Activated CD4-positive, CD25-positive, alpha-beta regulatory T cell treated with anti-CD3 and anti-CD28 coated beads, Interleukin-2, amount 50 U/mL, for 24 hours (primary cell): ENCODE measurements at places on chromosomes 12 and 14.

- no peak for ATAC-seq
Observed at GRCh38 chr14:95903165-95903564, 26.5 kb downstream of the TUNAR start.

- ATAC-seq: no peak
Observed at GRCh38 chr14:82595466-82595865, 1061.8 kb upstream of the SEL1L start.

GRCh38 chr12:89369166-89369565 lies 16.9 kb upstream of the DUSP6 start:
- no peak for ATAC-seq

- no peak for ATAC-seq
Observed at GRCh38 chr12:110686294-110686903, 2.5 kb downstream of the HVCN1 start.

DNA sequence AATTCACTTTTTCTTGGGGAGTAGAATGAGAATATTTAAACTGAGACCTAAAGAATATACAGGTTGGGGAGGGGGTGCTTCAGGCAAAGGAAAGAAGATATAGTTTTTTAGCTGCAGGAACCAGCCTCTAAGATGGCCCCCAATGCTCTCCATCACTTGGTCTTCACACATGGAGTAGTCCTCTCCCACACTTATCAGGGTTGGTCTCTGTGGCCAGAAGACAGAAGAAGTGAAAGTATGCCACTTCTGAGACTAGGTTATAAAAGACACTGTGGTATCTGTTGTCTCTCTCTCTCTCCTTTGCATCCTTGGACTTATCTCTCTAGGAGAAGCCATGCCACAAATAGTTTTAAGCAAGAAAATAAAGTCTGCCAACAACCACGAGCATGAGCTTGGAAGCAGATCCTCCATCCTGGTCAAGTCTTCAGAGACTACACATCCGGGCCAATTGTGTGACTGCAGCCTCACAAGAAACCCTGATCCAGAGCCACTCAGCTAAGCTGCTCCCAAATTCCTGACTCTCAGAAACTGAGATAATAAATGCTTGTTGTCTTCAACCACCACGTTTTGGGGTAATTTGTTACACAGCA lies 18.0 kb downstream of the PUS7L start:
- ATAC-seq: no peak

DNA sequence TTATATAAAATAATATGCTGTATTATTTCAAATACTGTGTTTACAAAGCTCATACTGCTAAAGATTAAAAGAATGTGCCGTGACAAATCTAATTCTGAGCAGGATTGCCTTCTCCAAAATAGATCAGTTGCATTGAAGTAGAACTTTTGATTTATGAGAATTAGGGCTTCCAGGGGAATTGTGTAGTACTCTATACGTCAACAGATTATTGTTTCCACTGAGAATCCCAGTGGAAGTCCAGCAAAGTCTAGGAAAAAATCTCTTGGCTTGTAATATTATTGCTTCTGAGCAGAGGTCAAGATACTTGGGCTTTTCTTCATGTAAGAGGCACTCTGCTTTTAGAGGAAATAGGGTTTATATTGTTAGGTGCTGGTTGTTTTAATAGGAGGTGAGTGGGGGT lies 133.9 kb downstream of the TRHDE start:
- no peak for ATAC-seq

- peak; percentile 77 for ATAC-seq
Observed at GRCh38 chr12:14216405-14217294, 148.8 kb upstream of the ATF7IP start.

- no peak for ATAC-seq
Observed at GRCh38 chr14:65344011-65344410, 68.5 kb upstream of the FUT8 start.

DNA sequence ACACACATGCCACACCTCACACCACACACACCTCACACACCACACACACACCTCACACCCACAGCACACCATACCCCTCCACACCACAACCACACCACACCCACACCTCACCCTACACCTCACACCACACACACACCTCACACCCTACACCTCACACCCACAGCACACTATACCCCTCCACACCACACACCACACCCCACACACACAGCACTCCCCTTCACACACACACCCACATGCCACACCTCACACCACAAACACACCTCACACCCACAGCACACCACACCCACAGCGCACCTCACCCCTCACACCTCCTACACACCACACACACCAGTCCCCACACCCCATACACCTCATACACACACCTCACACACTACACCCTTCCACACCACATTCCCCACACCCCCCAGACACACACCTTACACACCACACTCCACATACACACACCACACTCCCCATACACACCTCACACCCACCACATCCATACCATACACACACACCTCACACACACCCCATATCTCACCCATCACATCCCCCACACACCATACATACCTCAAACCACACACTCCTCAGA lies 80.0 kb downstream of the ACTN1 start:
- peak; percentile 32 for ATAC-seq

- ATAC-seq: no peak
Observed at GRCh38 chr12:49327368-49327767, 4.3 kb downstream of the TROAP start.

- ATAC-seq: no peak
Observed at GRCh38 chr12:58819985-58820384, 100.3 kb downstream of the LRIG3 start.

DNA sequence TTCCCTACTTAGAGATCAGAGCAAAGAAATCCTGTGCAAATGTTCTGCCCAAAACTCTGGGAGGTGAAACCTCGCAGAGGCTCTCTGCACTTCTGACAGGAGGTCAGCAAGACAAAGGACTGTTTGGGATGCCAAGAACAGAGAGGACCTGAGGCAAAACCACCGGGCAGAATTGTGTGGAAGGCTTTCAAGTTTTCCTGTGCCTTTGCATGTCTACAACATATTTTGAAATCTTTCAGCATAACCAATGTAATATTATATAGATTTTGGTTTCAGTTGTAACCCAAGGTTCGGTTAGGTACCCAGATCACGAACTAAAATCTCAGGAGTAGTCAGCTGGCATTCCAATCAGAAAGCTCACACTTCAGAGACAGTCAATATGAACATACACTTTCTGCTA lies 99.4 kb upstream of the PLEKHA5 start:
- ATAC-seq: no peak

GRCh38 chr12:1811948-1812291 lies 8.4 kb upstream of the LRTM2 start:
- ATAC-seq: no peak

GRCh38 chr14:96297997-96298515 lies 42.0 kb downstream of the BDKRB1 start:
- ATAC-seq: no peak

GRCh38 chr12:20469756-20470155 lies 101.4 kb downstream of the PDE3A start:
- ATAC-seq: no peak

- ATAC-seq: no peak
Observed at GRCh38 chr12:8987685-8988084, 1.7 kb upstream of the KLRG1 start.

DNA sequence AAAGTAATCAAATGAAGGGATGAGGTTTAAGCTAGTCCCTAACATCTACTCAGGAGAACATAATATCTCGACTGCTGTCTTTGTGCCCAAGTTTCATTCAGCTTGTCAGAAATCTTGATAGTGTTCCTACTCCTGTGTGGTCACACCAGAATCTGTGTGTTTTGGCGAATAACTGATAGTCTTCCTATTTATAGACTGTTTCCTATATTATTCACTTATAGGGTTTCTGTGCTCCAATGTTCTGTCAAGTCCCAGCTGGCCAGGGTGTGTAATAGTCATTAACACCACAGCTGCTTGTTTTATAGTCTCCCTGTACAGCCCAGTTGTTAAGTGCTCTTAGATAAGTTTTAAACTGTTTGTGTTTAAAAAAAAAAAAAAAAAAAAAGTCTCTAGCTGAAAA lies 45.9 kb downstream of the GPR135 start:
- no peak for ATAC-seq

GRCh38 chr12:113127791-113128199 lies 7.8 kb downstream of the RASAL1 start:
- ATAC-seq: no peak

DNA sequence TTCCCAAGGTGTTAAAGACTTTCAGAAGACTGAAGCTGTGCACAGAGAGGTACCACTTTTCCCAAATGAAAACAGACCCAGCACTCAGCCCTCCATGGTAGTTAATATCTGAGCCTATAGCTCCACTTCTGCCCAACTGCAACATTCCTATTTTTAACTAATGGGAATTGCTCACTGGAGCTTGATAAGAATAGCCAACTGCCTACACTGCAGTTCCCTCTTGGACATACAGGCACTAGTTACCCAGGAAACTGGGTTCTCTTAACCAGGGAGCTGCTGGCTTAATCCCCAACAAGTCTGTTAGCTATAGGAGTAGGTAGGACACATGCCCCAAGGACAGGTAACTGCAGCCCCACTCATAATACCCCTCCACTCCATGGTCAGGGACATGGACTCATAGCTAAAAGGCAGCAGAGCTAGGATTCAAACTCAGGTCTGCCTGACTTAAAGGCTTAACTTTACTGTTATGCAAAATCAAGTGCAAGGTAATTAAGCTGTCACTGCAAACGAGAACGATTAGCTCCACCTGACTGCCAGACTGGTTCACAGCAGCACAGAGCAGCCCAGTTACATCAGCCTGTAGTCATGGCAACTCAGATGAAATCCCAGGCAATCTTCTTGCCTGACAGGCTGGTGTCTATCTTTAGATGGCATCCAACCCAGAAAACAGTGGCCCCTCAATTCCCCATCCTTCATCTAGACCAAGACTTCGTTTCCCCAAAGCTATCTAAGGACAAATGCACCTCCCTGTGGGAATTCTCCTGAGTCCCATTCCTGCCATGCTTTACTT lies 77.1 kb upstream of the ACTN1 start:
- no peak for ATAC-seq

DNA sequence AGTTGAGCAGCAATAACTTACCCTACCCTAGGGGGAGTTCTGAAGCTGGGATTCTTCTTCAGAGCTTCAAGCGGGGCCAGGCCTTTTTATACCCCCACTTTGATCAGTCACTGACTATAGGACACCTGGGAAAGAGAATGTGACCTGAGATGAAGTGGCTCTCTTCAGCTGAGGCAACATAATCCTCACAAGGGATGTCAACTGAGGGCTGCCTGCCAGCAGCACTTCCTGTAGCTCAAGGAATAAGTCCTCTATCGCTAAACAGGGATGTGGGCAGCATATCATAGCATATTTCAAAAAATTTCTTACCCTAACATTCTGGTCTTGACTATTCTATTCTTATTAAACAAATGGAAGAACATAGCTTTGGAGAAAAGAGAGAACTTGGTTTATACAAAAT lies 17.4 kb downstream of the LGALS3 start:
- ATAC-seq: no peak

- ATAC-seq: no peak
Observed at GRCh38 chr12:4355156-4356040, 24.1 kb downstream of the FGF23 start.

DNA sequence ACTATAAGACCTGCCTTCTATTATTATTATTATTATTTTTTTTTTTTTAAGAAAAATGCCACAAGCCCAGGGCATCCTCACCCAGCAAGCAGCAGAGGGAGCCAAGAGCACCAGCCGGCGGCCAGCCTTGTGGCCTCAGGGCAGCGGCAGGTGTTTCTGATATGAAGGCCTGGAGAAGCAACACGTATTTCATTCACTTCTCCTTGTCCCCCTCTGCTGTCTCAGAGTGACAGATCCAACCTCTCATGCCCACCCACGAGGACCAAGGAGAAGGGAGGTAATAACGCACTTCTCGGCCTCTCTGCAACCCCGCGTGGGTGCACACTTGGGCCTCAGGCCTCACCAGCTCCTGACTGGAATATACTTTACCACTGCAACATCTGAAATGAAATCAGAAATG lies 25.4 kb downstream of the CDC42BPB start:
- no peak for ATAC-seq

DNA sequence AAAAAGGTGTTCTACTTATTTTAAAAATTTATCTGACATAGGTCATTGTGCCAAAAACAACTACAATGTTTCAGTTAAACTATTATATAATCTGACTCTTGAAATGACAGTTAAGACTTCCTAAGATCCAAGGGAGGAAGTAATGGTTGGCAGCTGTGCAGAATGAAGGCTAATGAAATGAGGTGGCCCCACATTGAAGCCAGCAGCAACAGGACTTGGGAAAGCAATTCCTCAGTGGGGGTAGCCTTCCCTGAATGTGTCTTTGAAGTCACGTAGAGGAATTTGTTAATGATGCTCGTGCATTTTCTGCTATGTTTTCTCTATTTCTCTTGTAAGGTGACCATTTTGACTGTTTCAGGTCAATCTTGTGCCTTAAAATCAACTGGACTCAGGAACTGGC lies 162.4 kb upstream of the DAAM1 start:
- ATAC-seq: no peak

GRCh38 chr12:65209655-65210043 lies 40.3 kb downstream of the LEMD3 start:
- ATAC-seq: no peak

DNA sequence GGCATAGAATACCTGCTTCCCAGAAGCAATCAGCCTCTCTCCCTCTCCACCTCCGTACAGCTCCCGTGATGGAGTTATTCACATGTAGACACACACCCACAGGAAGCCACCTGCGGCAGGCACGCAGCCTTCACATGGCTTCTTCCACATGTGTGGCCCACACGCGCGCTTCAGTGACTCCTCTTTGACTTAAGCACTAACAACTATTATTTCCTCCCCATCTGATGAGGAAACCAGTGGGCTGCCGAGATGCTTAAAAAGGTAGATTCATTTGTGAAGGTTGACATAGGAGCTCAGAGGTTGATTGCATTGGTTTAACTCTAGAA lies 69.3 kb downstream of the PRMT8 start:
- no peak for ATAC-seq

DNA sequence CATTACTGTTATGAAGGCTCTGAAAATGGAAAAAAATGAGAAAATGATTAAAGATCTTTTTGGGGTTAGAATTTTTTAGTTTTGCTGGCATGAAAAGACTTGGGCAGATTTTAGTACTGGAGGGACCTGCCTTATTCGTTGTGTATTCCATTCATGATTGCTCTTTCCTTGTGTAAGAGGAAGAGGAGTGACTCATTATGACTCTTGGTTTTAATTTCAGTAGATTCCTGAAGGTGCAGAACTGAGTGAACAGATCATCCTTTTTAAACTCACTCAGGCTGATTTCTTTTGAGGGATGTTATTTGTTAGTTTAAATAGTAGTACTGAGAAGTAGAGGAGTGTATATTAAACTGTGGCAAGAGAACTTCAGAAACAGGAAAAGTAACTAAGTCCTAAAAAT lies 41.6 kb downstream of the AKAP6 start:
- no peak for ATAC-seq

- ATAC-seq: peak; percentile 11
Observed at GRCh38 chr12:48980953-48981756, 3.0 kb downstream of the WNT1 start.

- no peak for ATAC-seq
Observed at GRCh38 chr14:74324931-74325361, 22.2 kb upstream of the ABCD4 start.

- ATAC-seq: no peak
Observed at GRCh38 chr12:42213023-42213422, 25.0 kb downstream of the YAF2 start.

DNA sequence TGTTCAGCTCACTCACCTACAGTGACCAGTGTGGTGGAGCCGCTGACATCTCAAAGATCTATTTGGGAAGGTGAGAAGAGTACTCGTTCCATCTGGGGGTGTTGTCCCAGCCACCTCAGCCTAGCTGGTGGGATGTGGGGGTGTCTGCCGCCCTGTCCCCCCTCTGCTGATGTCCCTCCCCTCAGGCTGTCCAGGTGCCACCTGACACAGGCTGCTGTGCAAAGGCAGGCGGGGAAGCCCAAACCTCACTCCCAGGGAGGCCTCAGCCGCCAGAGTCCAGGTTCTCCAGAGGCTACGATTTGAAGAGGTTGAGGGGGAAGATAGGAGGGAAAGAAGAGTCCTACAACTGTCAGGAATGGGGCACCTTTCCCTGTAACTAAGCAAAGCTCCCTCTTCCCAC lies 51.3 kb upstream of the FKBP4 start:
- ATAC-seq: no peak
